ENCODE measurements at places on chromosomes 3 and 15. TPM values are rescaled to one million over a fixed set of nuclear protein-coding genes. Genes with fewer than 3 reads are reported as not detected.

Gene DZIP3
- polyA plus RNA-seq: 4.8 TPM

DNA sequence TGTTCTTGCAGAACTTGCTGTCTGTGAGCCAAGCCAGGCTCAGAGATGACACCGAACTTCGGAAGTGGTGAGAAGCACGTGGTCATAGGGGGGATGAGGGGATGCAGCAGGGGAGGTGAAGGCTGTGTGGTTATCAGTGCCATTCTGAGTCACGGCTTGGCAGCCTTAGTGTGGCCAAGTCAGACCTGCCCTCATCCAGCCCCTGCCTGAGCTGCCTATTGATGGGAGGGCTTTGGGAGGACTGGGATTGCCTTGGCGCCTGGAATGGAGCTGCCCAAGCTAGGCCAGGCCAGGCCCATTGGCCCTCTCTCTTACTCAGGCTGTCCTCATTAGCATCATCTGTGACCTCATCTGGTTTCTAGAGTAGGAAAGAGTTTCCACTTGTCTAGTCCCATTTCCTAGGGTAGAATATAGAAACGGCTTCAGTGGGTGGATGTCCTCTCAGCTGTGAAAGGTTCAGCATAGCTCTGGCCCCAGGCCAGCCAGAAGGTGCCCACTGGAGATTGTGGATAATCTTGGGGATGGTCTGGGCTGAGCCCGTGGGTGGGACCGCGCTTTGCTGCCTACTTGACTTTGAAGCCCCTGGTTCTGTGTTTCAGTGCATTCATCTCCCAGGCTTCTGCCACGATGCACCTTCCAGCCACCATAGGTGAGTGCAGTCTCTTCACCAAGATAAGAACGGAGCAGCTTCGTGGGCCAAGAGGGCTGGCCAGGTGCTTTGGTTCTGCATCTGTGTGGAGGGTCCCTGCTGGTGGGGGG, 7.2 kb downstream of the FAH start:
- no peak for DNase-seq

- DNase-seq: no peak
These were observed 59.6 kb upstream of the LMCD1 start for GRCh38 chr3:8441969-8442559.

Gene GOLGA6L10
- polyA plus RNA-seq: 1.4 TPM

DNA sequence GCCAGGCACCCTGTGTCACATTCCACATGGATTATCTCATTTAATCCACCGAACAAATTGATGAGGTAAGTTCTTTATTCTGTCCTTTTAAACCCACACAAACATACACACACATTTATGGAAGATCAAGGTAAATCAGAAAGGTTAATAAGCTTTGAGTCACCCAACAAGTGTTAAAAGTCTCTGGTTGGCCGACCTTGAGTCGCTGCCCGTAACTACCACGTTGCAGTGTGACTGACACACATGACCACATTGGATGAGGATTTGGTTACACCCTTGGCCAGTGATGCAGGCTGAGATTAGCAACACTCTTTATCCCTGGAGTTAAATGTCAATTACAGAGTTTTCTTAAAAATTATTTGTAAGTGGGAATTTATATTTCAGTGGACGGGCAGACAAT, 19.2 kb downstream of the FOXP1 start:
- no peak for DNase-seq

Gene RTP1
- not detected for polyA plus RNA-seq

DNA sequence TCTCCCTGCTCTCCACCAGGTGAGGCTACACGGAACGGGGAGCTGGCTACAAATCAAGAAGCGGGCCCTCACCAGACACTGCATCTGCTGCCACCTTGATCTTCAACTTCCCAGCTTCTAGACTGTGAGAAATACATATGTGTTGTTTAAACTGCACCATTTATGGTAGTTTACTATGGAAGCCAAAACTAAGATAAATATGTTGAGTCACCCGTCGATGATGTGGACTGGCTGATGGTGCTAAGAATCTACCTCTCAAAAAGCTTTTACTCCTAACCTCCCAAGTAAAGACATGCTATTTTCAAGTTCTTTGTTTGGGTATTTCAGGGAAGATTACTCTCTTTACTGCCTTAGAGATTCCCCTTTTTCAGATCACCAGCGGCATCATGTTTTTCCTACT, 110.9 kb downstream of the VGLL3 start:
- no peak for DNase-seq

Gene CPEB1
- not detected for polyA plus RNA-seq

Gene MASP1
- 14.2 TPM for polyA plus RNA-seq

Gene ALPK3
- under 0.01 TPM for polyA plus RNA-seq

GRCh38 chr3:171116365-171116764, 89.8 kb upstream of the SLC2A2 start:
- DNase-seq: no peak

DNA sequence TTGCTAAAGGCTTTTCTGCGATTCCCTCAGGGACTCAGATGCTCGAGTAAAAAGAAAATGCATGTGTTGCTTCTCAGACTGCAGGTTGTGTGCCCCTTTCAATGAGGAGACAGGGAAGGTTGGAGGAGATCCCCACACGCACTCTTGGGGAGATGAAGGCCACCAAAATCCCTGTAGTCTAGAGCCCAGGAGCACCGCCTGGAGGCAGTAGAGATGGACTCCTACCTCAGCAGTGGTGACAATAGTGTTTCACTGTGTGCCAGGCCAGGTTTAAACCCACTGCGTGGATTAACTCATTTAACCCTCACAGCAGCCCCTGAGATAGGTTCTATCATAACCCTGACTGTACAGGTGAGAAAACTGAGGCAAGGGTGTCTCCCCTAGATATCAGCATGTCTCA, 15.2 kb downstream of the MEGF11 start:
- no peak for DNase-seq

Gene IQCH
- polyA plus RNA-seq: 1.2 TPM

Gene ZNF860
- not detected for polyA plus RNA-seq

Gene PDHB
- 69.4 TPM for polyA plus RNA-seq

DNA sequence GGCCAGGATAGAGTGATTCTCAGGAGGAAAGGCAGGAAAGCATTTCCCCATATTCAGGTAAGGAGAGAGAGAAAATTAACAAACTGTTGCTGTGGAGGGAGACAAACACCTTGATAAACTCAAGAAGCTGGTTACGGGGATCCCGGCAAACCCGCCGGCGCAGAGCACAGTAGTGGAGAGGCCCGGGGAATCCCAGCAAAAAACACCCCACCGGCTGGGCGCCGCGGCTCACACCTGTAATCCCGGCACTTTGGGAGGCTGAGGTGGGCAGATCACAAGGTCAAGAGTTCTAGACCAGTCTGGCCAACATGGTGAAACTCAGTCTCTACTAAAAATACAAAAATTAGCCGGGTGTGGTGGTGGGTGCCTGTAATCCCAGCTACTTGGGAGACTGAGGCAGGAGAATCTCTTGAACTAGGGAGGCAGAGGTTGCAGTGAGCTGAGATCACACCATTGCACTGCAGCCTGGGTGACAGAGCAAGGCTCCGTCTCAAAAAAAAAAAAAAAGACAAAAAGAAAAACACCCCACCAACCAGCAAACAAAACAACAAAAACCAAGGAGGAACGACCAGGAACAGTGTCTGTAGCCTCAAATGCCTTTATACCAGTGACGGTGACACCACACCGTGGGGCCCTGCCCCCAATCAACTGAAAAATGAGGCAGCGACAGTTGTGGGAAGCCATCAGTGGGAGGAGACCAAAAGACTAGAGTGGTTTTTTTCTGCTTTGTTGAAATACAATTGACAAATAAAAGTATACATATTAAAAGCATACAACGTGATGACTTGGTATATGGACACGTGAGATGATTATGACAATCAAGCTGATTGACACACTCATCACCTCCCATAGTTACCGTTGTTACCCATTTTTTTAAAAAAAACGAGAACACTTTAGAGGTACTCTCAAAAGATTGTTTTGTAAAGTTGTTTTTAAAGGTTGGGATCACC, 40.2 kb upstream of the IDH2 start:
- DNase-seq: no peak

Gene MAGI1
- polyA plus RNA-seq: 12.7 TPM

Gene C2CD4A
- polyA plus RNA-seq: 2.2 TPM

Gene CYP1A1
- 0.09 TPM for polyA plus RNA-seq

- no peak for DNase-seq
These were observed 3.1 kb downstream of the MYRIP start for GRCh38 chr3:39812537-39812936.

GRCh38 chr15:25901811-25902605, 38.9 kb upstream of the ATP10A start:
- DNase-seq: no peak

Gene KBTBD13
- not detected for polyA plus RNA-seq

DNA sequence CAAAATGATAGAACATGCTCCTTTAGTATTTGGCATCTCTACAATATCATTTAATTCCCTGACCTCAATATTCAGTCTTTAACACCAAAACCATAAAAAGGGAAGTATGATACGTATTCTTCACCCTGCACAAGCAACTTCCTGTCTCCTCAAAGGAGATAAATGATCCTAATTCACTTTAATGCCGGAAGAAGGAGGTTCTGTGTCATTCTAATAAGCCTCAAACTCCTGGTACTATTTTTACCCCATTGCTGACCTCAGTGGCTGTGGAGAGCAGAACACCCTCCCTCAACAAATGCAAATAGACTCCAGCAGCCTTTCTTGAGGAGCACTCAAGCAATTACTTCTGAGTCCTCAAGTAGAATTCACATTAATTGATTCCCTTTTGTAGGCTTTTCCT, 173.3 kb downstream of the TMEM108 start:
- no peak for DNase-seq

GRCh38 chr3:130997289-130997688, 29.3 kb downstream of the ASTE1 start:
- no peak for DNase-seq

- DNase-seq: no peak
These were observed 10.7 kb upstream of the IGDCC3 start for GRCh38 chr15:65388306-65389080.

DNA sequence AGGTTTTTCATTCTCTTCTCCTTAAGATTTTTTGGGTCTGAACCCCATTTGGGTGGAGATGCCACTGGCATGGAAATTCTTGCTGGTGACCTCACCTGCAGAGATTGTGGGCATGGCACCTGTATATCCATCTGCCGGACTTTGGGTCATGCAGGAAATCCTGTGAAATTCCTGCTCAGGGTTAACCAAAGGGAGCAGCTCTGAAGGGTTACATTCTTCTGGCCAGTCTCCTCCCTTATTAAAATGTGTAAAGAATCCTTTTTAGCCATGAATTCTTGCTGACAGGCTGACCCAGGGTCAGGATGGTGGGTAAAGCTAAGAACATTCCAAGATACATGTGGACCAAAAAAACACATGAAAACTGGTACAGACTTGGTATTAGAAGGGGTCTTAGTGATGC, 27.4 kb downstream of the ARHGEF26 start:
- DNase-seq: no peak

GRCh38 chr15:58244536-58244935, 106.4 kb downstream of the AQP9 start:
- DNase-seq: no peak

- DNase-seq: no peak
These were observed 71.0 kb downstream of the TP63 start for GRCh38 chr3:189702066-189702646.

DNA sequence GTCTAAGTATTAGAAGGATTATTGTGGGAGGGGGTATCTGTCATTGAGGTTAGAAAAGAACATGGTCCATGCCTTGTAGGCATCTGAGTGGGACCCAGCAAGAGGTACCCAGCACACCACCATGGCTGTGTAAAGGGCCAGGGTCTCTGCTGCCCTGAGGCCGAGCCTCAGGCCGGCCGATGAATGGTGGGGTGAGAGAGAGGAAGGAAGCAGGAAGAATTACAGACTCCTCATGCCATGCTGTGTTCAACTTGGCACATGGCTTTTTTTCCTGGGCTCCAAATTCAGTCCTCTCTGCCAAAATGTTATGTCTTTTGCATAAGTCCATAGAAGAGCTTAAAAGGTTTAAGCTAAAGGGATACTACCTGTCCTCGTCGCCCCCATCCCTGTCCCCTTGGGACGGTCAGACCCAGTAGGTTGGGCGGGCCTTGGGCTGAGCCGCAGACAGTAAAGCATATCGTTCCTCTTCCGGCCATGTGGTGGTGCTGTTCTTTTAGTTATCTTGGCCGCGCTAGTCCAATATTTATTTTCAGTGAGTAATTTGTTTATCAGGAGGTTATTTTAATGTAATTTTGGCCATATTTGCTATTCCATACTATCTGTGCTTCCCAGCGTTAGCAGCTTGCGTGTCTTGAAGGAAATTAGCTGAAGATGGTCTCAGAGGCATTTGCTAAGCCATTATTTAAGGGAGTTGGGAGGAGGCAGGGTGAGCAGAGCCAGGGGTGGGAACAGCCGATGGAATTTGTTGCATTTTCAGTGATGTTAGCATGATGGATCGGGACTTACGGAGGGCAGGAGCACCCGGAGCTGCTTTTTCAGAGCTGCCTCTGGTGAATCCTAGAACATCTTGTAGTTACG, 152.4 kb downstream of the AGBL1 start:
- DNase-seq: no peak

Gene GRIP2
- 0.23 TPM for polyA plus RNA-seq

DNA sequence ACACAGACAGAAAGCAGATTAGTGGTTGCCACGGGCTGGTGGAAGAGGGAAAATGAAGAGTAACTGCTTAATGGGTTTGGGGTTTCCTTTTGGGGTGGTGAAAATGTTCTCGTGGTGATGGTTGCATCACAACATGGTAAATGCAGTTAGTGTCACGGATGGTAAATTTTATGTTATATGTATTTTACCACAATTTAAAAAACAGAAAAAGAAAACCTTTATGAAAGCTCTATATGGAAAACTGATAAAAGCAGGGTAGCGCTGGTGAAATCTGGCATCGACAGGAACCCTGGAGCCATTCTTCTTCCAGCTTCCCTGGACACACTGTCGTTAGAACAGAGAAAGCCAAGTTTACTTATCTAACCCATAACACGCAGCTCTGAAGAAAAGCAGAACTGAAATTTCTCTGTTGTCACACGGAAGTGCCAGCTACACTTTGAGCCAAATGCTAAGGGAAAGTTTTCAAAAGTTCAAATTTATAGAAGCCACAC, 287.7 kb upstream of the NR2F2 start:
- no peak for DNase-seq

Gene PLSCR2
- polyA plus RNA-seq: not detected

GRCh38 chr15:83837945-83838571, 184.1 kb downstream of the ADAMTSL3 start:
- DNase-seq: no peak

- DNase-seq: no peak
These were observed 9.1 kb downstream of the THRB start for GRCh38 chr3:24485511-24485910.
